ENCODE measurements at places on chromosomes 16 and 17.

DNA sequence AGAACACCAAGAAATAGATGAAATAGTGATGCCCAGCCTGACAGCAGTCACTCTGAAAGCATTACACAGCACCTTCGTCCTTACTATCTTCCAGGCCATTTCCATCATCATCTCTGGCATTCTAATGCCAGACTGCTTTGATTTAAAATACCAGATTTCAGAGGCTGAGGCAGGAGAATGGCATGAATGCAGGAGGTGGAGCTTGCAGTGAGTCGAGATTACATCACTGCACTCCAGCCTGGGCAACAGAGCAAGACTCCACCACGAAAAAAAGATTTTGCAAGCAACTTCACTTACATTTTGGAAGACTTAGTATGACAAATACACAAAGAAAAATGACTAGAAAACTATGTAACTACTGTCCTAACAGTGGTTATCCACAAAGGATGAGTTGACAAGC, 244.0 kb downstream of the CPPED1 start:
- DNase-seq: no peak

- no peak for DNase-seq
Observed at GRCh38 chr17:16991349-16992009, 19.6 kb upstream of the TNFRSF13B start.

GRCh38 chr16:65831903-65832666, 534.4 kb upstream of the CDH5 start:
- no peak for DNase-seq

DNA sequence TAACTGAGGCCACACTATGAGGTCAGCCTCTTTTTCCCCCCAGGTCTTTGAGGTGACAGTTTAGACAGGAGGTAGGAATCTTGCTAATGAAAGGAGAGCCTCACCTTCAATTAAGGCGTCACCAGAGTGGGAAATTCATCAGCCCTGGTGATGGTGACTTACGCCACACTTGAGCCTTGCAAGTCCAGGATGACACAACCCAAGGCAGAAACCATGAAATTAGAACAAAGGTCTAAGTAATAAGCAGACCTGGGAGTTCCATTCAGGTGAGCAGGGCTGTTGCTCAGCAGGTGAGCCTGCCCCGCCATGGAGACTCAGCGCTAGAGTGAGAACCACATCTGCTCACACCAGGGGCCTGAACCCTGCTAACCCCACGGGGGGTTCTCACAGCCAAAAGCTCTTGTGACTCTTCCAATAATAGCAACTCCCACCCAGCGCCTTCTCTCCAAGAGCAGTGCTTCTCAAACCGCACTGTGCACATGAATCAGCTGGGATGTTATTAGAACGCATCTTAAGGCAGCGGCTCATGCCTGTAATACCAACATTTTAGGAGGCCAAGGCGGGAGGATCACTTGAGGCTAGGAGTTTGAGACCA, 28.7 kb upstream of the KIFC3 start:
- no peak for DNase-seq

- no peak for DNase-seq
Observed at GRCh38 chr17:31631766-31632165, 227.3 kb downstream of the COPRS start.

Measured in vagina (tissue), 2 donors.